ENCODE measurements at places on chromosomes 1 and 21.

GRCh38 chr1:24909388-24909898 lies 20.6 kb downstream of the RUNX3 start:
- no peak for DNase-seq

- DNase-seq, result no peak
Observed at GRCh38 chr1:117565745-117566455, 39.9 kb upstream of the TENT5C start.

DNA sequence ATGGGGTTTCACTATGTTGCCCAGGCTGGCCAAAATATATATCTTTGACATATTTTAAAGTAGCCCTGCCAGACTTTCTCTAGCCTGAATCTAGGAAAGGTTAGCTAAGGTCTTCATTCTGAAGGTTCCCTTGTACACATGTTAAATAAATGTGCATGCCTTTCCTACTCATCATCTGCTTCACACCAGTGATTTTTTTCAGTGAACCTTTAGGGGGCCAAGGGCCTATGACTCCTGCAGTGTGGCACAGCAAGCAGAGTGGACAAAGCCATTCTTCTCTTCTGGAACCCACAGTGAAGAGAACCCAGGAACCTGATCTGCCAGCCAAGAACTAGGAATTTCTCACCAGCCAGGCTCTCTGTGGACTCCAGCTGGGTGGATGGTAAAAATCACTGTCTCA lies 22.9 kb downstream of the CBR1 start:
- no peak for DNase-seq

GRCh38 chr1:227709451-227709850 lies 25.7 kb downstream of the JMJD4 start:
- DNase-seq, result no peak

DNA sequence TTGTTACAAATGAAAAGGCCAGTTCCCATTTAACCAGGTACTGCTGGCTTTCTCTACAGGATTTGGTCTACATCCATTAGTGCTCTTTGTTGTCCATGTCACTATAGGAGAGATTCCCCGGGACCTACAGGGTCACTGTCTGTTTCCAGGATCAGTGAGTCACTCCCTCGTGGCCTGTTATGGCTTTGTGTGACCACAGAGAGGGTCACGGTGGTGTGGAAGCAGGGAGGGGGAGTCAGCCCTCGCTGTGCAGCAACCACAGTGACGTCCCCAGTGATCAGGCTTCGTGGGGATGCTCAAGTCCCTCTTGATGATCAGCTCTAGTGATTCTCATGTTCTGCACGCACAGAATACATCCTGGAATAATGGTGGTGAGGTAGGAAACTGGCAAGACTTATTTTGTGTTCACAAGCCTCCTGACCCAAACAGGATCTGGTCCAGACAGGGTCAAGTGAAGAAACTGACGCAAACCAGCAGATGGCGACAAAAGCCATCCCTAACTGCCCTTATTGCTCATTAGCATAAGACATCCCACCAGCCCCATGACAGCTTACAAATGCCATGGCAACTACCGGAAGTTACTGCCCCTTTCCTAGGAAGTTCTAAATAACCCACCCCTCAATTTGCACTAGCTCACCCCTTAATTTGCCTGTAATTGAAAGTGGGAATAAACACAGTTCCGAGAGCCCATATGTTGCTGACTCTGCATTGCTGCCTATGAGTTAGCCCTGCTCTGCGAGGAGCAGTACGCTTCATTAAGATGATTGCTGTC lies 98.5 kb downstream of the DISC1 start:
- DNase-seq, result no peak

- DNase-seq, result no peak
Observed at GRCh38 chr1:66723985-66724384, 28.3 kb upstream of the DYNLT5 start.

- no peak for DNase-seq
Observed at GRCh38 chr1:29291756-29292155, 55.4 kb downstream of the PTPRU start.

DNA sequence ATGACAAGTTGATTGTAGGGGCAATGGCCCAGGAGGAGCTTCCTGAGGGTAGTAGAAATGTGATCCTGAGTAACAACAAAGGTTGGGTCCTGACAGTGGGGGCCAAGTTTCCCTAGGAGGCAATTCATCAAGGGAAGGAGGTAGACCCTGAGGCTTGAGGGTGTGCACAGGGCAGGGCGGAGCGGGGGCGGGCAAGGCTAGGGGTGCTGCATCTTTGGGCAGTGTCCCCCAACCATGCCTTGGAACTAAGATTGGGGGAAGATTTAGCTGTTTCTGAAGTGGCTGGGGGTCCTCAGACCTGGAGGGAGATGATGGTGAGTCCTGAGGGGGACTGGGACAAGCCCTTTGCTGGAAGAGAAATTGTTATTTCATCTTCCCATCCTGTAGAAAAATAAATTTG lies 50.9 kb downstream of the HUNK start:
- DNase-seq, result no peak

- DNase-seq, result no peak
Observed at GRCh38 chr1:61181067-61182038, 99.0 kb downstream of the NFIA start.
